Suppressor macrophage (primary cell): ENCODE measurements at places on chromosomes 3 and 15.
A peak's percentile ranks its signal among the peaks of the same experiment; 100 is the strongest.

DNA sequence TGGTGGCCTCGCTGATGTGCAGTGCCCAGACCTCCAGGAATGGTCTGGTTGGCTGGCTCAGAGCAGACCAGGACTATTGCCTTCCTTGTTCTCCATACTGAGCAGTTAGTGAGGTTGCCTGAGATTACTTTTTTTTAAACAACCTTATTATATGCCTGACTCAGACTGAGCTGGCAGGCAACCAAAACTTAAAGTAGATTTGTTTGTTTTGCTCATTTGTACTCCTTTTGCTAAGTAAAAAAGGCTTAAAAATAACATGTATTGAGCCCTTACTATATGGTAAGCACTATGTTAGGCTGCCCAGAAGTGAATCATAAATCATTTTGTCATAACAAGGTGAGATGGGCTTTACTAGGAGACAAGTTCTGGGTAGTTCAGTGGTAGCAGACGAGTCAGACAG lies 92.4 kb downstream of the GHSR start:
- DNase-seq: no peak

DNA sequence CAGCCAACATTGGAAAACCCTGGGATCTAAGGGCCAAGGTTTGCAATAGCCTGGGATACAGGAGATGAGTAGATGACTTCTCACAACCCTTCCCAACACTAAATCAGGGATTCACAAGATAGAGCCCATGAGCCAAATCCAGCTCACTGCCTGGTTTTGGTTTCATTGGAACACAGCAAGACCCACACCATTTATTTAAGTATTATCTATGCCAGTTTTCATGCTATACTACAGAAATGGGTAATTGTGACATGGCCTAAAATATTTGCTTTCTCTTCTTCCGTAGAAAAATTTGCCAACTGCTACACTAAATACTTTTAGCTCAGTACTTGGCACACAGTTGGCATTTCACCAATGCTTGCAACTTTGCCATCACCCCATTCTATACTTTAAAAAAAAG lies 132.0 kb upstream of the LMCD1 start:
- no peak for DNase-seq

DNA sequence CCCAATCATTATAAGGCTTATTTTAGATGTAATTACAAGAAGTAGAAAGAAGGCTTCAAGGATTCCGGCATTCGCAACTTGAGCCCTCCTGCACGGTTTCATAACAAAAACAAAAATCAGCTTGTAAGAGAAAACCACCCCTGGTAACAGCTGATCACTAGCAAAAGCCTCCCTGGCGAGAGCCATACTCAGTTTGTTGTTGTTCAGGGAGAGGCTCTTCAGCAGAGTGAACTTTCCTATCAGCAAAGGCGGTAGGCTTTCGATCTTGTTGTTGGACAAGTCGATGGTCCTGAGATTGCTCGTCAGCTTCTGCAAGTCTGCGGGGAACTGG lies 710 bp downstream of the LRRC57 start:
- DNase-seq: no peak

DNA sequence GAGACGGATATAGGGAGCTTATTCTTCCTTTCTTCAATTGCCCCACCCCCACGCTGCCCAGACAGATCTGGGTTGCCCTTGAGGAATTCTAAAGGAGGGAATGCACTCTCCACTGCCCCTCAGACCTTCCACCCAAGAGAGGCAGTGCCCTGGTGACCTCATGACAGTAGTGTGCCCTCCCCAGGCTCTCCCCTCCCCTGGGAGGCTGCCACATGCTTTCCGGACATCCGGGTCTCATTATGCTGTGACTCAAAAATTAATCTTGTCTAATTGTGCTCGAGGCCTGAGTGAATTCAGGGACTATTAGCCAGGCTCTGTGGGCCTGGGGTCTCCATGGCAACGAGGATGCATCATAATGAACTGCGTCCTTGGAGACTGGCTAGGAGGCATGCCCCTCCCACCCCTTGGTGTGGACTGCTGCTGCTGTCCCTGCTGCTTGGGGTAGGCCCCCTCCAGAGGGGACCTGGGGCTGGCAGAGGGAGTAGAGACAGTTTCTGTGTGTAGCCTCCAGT lies 20.8 kb downstream of the CORO2B start:
- DNase-seq: no peak

DNA sequence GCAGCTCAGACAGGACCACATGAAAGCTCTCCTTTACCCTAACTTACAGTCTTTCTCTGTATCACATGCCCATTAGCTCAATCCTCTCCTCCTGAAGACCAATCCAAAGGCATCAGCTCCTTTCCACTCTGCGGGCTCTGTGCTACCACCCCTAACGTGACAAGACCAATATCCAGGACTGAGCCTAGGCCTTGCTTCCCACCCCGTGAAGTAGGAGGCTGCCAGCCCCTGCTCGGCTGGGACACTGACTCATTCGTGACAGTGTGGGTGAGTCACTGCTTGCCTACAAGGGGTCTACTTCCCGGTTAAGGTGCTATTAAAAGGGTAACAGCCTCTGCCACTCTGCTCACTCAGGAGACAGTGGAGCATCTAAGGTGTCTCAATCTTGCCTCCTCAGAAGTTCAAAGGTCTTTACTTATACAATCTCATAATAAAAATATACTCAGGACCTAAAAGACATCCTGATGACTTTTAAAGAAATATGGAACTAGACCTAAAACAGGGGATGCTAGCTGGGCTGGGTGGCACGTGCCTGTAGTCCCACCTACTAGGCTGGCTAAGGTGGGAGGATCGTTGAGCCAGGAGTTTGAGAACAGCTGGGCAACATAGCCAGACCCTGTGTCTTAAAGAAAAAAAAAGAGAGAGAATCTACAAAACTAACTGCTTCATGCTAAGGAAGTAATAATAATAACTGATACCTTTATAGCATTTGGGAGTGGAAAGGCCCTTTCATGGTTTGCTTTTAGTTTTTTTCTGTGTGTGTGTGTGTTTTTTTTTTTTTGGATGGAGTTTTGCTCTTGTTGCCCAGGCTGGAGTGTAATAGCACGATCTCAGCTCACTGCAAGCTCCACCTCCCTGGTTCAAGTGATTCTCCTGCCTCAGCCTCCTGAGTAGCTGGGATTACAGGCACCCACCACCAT lies 55.0 kb downstream of the TMEM44 start:
- DNase-seq: peak; percentile 90

GRCh38 chr3:30596152-30596551 lies 10.2 kb upstream of the TGFBR2 start:
- no peak for DNase-seq

GRCh38 chr3:12458901-12459300 lies 25.4 kb upstream of the TSEN2 start:
- DNase-seq: peak; percentile 87

DNA sequence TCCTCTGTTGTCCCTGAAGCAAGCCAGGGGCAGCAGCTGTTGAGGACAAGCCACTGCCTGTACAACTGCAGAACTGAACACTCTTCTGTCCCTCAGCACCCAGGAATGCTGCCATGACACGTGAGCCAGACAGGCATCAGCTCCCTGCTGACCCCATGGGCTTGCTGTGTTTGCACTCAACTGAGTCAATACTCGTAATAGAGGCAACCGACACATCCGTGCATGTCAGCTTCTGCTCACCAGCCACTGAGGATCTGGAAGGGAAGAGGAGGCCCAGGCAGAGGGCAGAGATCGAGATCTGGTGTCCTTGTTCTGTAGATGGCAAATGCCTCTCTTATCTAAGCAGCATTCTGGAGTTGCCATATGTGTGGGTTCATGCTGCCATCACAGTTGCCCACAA lies 54.3 kb upstream of the SEC61A1 start:
- no peak for DNase-seq

GRCh38 chr3:39989746-39990145 lies 180.3 kb downstream of the MYRIP start:
- no peak for DNase-seq

DNA sequence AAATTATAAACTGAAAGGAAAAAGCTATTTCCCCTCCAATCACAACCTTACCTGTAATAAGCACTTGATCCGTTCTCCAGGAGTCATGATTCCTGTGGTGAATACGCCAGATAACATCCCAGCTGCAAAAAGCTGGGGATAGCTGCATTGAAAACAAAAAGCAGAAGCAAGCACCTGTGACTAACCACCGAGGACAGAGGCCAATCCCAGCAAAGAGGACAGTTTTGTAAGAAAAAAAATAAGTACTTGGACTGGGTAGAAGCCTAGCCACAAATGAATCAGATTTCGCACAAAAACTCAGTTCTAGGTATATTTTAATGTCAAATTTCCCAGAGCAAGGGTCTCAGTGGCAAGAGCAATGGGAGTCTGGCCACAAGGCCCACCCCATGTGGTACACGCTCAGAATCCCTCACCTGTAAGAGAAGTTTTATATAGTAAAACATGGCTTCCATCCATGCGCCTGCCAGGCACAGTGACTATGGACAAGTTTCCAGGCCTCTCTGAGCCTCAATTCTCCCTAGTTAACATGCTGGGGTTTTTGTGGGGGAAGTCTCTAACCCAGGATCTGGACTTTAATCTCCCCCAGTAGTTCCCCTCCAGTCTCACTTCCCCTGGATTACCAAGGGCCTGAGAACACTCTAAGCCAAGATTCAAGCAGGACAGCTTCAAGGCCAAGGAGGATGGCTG lies 19.2 kb downstream of the SLC25A20 start:
- DNase-seq: peak; percentile 14

DNA sequence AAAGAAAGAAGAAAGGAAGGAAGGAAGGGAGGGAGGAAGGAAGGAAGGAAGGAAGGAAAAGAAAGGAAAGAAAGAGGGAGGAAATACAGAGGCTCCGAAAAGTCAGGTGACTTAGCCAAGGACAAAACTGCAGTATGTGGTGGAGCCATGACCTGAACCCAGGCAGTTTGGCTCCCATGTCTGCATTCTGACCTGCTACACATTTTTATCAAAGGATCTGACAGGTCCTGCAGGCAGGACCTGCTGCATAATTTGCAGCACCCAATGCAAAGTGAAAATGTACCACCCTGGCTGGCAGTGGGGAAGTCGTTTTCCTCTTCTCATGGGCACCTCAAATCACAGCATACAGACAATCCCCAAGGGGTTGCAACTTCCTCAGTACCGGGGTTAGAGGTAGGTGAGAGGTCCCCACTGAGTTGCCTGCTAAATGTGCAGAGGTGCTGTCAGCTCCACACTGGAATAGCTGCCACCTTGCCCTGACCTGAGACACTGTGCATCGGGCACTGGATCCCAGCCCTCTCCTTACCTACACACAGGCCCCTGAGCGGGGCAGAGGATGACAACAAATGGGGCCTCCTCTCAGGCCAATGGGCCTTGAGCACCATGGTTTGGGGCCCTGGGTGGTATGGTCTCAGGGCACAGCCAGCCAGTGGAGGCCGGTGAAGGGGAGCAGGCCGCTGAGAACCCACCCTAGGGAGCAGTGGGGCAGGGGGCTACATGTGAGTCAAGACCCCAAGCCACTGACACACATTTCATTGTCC lies 175.1 kb downstream of the SHQ1 start:
- DNase-seq: no peak

GRCh38 chr3:66021731-66022131 lies 17.0 kb downstream of the MAGI1 start:
- no peak for DNase-seq

DNA sequence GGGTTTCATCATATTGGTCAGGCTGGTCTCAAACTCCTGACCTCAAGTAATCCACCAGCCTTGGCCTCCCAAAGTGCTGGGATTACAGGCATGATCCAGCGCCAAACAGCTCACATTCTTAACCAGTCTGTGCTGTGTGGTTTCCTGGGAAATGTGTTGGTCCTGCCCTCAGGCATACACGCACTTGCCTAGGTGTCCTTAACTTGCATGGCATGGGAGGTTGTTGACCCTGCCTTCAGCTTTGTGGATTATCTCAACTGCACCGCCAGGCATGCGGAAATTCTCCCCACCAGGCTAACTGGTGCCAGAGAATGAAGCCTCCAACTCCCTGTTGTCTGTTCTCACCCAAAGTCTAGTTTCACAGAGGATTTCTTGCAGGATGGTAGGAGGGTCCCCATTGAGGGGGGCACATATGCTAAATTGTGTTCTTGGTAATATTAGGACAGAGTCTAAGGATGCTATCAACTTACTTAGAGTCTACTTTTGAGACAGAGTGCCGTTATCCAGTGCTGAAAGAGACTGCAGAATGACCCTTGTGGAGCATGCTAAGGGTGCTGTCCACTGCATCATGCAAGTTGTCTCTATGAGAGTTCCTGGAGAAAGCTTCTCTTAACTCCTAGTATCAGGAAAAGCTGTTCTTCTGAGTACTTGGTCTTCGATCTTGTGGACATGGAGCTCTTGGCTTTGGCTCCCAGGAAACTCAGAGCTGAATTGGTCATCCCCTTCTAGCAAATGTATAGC lies 61.6 kb upstream of the EIF1B start:
- no peak for DNase-seq

DNA sequence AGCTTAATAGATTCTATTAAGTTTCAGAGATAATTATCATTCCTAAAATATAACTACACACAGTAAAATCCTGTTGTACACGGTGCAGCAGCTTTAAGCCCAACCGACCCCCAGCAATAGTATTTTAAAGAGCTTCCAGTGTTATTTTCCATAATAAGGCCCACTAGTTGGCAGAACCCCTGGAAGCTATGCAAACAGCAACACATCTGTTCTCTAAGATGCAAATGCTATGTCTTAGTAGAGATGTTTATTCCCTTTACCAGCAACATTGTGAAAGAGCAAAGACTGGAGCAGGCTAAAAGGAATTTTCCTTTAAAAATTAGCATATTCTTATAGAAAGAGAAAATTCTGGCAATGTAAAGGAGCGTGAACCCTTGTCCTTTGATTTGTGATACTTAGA lies 819.7 kb upstream of the ALCAM start:
- no peak for DNase-seq

DNA sequence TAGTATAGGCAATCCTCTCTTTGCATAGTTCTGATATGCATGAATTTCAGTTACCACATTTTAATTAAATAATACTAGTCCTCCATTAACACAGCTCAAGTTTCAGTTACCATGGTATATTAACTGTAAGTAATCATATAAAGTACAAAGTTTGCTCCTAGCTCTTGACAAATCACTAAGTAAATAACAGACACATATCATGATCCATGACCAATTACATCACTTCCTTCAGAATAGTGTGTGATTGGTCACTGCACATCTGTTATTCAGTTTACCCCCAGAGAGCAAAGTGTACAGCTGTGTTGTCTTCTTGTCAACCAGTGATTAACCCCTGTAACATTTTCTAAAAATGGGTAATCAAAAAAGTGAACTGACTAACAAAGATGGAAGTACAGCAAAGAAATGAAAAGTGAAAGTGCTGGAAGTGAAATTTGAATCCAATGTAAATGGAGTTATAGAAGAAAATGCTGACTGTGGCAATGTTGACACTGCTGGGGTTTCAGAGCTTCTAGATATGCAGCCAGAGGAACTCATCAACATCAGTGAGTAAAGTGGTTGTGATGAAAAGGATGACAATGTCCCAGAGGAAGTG lies 30.2 kb upstream of the LEKR1 start:
- DNase-seq: peak; percentile 26

- DNase-seq: no peak
These were observed 40.2 kb upstream of the SLC6A11 start for GRCh38 chr3:10775828-10776227.
